CD4-positive, CD25-positive, alpha-beta regulatory T cell (primary cell): ENCODE measurements at places on chromosomes 1 and 21. TPM values are rescaled to one million over a fixed set of nuclear protein-coding genes. Genes with fewer than 3 reads are reported as not detected.

OR2T2 gene
- total RNA-seq: not detected

DNA sequence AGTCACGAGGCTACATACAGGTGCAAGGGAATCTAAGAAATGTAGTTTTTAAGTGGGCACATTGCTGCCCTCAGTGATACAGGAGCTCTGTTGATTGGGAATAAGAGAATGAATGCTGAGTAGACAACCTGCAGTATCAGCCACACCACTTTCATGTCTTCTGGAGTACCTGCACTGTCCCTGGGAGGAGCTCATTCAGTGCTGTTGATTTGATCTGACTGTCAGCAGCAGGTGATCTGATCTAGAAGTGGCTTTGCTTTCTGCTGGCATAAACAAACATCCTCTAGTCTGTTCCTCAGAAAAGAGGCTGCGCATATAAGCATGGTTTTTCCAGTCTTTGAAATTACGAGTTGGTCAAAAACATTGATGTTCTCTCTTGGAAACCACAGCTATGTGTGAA, 35.5 kb upstream of the LRRC52 start:
- DNase-seq: no peak

DNA sequence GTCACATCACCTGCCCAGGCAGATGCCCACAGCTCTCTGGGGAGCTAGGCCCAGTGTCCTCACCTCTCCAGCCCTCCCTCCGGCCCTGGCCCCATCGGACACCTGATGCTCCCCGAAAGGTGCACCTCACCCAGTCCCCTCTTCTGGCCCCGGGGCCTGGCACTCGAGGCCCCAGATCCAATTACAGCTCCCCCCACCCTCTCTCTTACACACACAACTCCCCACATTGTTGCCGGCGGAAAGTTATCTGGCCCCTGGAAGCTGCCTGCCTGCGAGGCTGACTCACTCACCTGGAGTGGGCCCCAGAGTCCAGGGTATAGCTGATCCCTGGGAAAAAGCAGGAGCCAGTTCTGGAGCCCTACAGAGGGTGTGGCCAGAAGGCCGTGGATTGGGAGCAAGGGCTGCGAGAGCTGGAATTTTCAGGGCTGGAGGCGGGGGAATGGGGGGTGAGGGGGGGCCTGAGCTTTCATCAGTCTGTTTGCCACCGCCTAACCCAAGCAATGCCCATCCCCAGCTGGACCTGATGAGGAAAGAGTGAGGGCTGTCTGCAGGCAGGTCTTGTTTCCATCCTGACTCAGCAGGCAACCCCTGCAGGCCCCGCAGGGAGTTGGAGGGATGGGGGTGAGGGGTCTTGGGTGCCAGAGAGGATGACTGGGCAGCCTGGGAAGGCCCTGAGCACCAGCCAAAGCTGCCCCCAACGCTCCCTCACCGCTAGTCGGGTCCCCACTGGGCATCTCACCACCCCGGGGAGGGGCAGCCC, 948 bp downstream of the FBXO2 start:
- no peak for DNase-seq

DNA sequence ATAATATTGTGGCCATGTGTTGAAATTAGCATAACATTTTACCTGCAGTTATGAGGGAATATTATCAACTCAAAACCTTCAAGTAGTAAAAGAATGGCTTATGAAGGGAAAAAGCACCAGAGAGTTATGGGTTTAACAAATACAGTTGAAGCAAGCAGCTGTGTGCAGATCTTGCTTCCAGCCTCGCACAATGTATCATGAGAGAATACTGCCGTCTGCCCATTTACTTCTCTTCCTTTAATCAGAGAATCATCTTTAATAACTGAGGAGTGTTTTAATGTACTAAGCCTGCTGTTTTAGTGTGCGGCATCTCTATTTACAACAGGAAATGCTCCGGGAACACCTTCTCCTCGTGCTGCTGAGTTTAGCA, 120.9 kb downstream of the ATG4C start:
- no peak for DNase-seq

DNA sequence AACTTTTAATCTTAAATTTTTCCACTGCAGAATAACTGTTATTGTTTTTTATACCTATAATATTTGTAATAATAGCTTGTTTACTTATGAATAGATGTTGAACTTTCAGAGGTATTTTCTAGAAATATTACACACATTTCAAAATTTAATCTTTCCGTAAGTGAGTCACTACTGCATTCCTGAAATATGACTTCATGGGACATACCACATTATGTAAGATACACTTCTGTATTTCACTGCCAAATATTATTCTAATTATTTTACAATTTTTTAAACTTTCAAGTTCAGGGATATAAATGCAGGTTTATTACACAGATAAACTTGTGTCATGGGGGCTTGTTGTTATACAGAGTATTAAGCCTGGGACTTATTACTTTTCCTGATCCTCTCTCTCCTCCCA, 2220.5 kb downstream of the NCAM2 start:
- DNase-seq: no peak
